ENCODE measurements at places on chromosomes 16 and 17. TPM values are rescaled to one million over a fixed set of nuclear protein-coding genes. Genes with fewer than 3 reads are reported as not detected.

- no peak for DNase-seq
Measured at GRCh38 chr16:27414788-27415431, 12.9 kb downstream of the IL21R start.

WBP2 gene
- total RNA-seq: 33.3 TPM

DNA sequence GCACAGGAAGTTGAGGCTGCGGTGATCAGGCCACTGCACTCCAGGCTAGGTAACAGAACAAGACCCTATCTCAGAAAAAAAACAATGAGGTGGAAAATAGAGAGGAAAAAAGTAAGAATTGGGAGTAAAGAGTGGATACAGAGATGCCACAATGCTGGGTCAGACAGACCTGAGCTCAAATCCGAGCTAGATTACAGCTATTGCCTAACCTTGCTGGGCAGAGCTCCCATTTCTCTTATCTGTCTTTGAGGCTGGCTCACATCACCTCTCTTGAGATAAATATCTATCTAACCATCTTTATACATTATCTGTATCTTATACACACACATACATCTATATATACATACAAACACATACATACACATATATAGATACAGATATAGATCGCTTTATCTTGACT lies 59.0 kb downstream of the ACSM2B start:
- no peak for DNase-seq

- DNase-seq: no peak
Measured at GRCh38 chr17:57495771-57496170, 239.4 kb downstream of the MSI2 start.

DNA sequence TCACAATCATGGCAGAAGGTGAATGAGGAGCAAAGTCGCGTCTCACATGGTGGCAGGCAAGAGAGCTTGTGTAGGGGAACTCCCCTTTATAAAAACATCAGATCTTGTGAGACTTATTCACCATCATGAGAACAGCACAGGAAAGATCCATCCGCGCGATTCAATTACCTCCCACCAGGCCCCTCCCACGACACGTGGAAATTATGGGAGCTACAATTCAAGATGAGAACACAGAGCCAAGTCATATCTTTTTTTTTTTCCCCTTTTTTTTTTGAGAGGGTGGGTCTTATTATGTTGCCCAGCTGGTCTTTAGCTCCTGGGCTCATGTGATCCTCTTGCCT lies 60.0 kb downstream of the RPTOR start:
- no peak for DNase-seq

DNA sequence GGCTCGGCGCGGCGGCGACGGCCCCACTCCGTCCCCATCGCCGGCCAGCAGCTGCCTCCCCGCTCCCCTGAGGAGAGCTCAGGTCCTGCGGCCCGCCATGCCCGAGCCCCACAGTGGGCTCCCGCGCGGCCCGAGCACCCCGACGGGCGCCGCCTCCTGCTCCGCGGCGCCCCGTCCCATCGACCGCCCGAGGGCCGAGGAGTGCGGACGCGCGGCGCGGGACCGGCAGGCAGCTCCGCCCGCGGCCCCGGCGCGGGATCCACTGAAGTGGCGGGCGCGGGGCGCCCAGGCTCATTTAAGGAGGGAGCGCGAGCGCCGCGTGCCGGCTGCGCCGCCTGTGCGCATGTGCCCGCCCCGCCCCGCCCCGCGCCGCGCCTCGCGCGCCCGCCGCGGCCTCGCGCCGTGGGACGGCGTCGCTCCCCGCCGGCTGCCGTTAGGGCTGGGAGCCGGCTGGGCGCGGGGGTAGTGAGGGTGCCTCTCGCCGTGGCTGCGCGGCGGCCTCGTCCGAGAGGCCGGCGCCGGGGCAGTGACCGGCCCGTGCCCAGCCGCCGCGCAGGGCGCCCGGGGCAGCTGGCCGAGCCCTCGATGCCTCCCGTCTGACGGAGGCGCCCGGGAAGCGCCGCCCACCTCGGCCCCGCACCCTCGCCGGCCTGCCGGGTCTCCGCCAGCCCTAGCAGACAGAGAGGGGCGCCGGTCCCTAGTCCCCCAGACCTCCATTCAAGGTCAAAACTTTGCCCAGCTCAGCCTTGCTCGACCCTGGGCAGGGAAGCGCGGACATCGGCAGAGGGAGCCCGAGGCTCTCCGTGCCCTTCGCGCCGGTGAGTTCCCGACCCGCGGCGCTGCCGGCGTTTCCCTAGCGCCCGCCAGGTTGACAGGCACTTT lies at the start of gene NETO2:
Gene NETO2 (minus strand): TSS at position 269 of the 882 bp plus-strand sequence. CDS start 333 bp downstream, outside the sequence.
- peak; percentile 47 for DNase-seq

DNA sequence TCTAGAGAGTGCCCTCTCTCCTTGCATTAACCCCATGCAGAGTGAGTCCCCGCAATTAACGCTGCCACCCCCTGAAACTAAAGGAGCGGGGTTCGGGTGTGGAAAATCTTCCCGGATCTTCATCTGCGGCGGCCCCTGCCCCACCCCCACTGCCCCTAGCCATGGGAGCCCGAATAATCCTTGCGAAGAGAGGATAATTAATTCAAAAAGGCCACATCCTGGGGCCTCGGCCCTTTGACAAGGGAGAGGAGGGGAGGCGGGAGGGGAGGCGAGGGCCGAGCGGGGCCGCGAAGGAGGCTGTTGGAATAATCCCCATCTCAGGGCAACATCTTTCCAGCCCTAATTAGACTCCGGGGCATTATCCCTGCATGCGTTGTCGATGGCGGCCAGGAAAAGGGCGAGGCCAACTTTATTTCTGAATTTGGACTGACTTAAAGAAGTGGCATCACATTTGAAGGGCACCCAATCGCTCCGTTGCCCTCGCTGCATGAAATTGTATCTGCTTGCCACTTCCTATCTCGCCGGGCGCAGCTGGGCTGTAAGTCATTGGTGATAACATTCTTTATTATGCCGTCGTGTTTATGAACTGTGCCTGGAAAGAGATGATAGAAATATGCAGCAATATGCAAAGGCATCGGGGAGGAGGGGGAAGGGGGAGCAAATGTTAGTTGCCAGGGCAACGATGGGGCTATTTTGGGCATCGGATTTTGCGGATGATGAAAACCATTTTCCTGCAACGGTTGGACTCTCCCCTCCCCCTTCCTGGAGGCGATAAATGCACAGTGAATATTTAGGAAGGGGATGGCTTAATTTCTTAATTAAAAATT lies 387.1 kb upstream of the TNRC6C start:
- DNase-seq: peak; percentile 11

GRCh38 chr17:7881276-7882054 lies 7.1 kb upstream of the CHD3 start:
- DNase-seq: no peak
